Activated CD4-positive, CD25-positive, alpha-beta regulatory T cell (primary cell): ENCODE measurements at places on chromosomes 4 and X.
A peak's percentile ranks its signal among the peaks of the same experiment; 100 is the strongest.

GRCh38 chr4:99166544-99166943 lies 22.4 kb upstream of the ADH4 start:
- no peak for DNase-seq

- DNase-seq = no peak
Observed at GRCh38 chrX:7149411-7149810, 1.5 kb upstream of the PUDP start.

DNA sequence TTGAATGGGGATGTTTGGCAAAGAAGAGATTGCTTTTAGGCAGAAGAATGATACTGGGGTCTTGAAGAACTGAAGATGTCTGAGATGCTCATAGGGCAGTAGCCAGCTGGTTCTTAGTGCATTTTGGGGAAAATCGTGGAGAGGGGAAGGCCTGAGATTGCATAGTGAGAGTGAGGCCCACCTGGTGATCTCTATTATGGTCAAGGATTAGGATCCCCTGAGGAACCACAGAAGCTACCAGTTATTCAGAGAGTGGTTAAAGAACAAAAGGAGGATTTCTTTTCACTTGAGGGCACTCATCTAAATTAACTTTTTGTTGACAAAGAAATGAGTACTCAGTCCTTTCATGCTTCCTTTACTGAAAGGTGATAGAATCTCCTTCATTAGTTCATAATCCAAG lies 271.3 kb upstream of the HAND2 start:
- no peak for DNase-seq

DNA sequence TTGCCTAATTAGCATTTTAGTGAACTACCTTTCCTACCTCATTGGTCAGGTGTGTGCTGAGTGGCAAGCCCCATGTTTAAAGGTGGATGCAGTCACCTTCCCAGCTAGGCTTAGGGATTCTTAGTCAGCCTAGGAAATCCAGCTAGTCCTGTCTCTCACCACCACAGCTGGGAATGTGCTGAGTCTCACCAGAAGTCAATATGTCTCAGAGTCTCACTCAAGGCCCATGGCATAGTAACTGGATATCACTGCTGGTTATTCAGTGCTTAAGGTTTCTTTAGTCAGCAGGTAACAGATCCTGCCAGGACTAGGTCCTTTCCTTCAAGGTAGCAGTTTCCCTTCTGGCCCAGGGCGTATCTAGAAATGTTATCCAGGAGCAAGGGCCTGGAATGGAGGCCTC lies 136.5 kb downstream of the COX18 start:
- no peak for DNase-seq

DNA sequence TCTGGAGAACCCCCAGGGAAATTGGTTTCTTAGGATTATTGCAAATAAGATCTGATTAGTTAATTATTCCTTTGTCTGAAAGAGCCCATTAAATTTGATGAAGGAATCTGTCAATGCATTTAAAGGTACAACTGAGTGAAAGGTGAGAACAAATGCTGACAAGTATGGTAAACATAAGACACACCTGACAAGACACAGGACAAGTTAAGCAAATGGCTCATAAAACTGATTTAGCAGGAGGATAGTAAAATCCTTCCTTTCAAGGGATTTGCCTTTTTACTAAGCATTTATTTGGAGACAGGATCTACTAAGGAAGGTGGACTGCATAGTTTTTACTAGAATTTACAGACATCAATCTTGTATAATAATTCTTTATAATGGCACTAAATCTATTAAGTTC lies 553.9 kb downstream of the SPRY1 start:
- DNase-seq = no peak

DNA sequence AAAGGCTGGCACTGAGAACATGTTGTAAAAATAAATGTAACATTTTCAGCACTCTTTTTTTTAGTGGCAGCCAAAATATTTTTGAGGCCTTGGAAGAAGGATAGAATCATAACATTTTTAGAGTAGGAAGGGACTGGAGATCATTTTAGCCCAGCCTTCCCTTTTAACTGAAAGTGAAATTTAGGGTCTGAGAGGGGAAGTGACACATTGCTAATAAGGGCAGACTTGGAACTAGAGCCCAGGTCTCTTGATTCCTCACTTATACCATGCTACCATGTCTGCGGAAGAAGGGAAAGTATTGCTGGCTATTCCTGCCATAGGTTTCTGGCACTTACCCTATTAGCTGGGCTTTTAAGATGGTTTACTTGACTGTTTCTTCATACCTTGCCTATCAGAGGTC lies 4.8 kb downstream of the WDR44 start:
- DNase-seq = no peak

GRCh38 chrX:47840111-47840510 lies 3.4 kb downstream of the ZNF81 start:
- no peak for DNase-seq

GRCh38 chr4:1927675-1928074 lies 56.5 kb downstream of the NSD2 start:
- DNase-seq = no peak

GRCh38 chr4:75630174-75630936 lies at the start of gene CDKL2:
Gene CDKL2, minus strand, starts transcription at chr4:75630528. Its CDS starts 4,540 bp downstream, at chr4:75625988.
- DNase-seq = peak; percentile 83

- DNase-seq = no peak
Observed at GRCh38 chr4:36854554-36854953, 390.0 kb upstream of the NWD2 start.

- no peak for DNase-seq
Observed at GRCh38 chr4:139568206-139568955, 12.4 kb upstream of the SETD7 start.

- no peak for DNase-seq
Observed at GRCh38 chr4:36388710-36389109, 107.3 kb downstream of the DTHD1 start.

- no peak for DNase-seq
Observed at GRCh38 chrX:124605511-124605910, 259.1 kb downstream of the SH2D1A start.

DNA sequence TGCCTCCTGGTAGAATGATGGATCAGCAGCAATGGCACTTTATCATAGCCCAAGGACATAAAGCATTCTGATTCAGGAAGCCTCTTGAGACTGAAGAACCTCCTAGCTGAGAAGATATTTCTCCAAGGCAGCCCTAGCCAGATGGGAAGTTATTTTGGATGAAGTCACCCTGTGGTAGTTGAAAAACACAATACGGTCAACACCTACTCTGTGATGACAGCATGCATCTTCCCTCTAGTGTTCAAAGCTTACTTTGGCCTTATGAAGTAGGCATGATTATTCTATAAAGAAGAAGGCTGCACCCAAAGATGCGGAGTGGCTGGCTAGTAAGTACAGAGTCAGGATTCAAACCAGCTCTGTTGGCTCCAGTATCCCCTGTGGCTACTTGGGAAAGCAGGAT lies 47.9 kb downstream of the TLR10 start:
- no peak for DNase-seq

- peak; percentile 67 for DNase-seq
Observed at GRCh38 chr4:2962614-2963174, 512 bp downstream of the NOP14 start.

- peak; percentile 34 for DNase-seq
Observed at GRCh38 chr4:141636082-141636770, at the start of gene IL15. Gene IL15, plus strand, starts transcription at chr4:141636583. Its CDS starts 82,882 bp downstream, at chr4:141719465.

DNA sequence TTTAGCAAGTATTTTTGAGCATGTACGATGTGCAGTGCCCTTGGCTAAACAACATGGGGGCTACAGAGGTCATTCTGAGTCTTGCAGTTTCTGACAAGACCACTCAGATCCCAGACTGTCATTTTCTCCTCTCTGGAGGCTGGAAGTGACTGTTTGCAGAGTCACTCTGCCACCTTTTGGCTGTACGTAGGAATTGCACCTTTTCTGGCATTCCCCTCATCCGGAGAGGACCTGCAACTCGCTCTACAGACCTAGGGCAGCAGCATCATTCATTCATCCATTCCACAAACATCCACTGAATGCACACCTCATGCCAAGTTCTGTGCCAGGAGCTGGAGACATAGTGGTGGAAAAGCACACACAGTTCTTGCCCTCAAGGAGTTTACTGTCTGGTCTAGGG lies 160.4 kb upstream of the GPR101 start:
- DNase-seq = no peak

- DNase-seq = no peak
Observed at GRCh38 chr4:73127839-73128453, 58.4 kb upstream of the COX18 start.

DNA sequence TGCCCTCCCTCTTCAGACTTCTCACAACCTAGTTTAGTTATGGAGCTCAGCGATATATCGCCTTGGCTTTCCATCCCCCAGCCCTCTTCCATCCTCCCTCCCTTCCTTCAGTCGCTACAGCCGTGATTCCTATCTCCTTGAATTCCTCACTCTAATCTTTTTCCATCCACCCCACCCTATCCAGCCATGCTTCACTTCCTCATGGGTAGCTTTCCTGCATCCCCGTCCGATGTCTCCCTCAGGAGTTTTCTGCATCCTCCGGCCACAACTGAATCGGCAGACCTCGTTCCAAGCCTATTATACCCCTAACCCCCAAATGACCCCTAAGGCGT lies 456 bp downstream of the SNX12 start:
- no peak for DNase-seq

GRCh38 chr4:52312722-52313121 lies 261.6 kb downstream of the SPATA18 start:
- DNase-seq = no peak

GRCh38 chrX:149518236-149518635 lies 13.1 kb upstream of the IDS start:
- DNase-seq = no peak
